ENCODE measurements at places on chromosomes 16 and 17.

- peak; percentile 79 for DNase-seq
Measured at GRCh38 chr17:76506408-76507345, 5.5 kb upstream of the RHBDF2 start.

GRCh38 chr17:9729034-9729650 is 62.2 kb downstream of the DHRS7C start:
- no peak for DNase-seq

GRCh38 chr17:67999291-67999911 is 3.1 kb upstream of the C17orf58 start:
- DNase-seq: no peak

GRCh38 chr16:85557083-85557970 is 55.8 kb upstream of the GSE1 start:
- DNase-seq: no peak

DNA sequence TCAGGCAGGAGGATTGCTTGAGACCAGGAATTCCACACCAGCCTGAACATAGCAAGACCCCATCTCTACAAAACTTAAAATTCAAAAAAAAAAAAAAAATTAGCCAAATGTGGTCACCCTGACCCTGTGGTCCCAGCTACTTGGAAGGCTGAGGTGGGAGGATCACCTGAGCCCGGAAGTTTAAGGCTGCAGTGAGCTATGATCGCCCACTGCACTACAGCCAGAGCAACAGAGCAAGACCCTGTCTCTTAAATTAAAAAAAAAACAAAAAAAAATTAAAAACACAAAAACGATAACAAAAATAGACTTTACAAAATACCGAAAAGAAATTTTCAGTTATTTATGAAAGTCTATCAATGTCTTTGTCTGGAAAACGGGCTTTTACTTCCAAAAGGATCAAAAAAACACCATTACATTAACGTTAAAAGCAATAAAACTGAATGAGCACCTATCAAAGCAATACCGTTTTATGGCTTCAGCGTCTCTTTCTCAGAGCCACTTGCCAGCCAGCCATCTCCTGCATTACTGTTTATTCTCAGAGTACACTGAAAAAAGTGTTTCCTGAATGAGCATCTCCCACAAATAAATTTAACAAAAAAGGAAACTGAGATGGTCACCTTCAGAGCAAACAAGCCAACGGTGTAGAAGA is 6.1 kb downstream of the USP7 start:
- no peak for DNase-seq

GRCh38 chr16:50630394-50631020 is 50.6 kb downstream of the SNX20 start:
- DNase-seq: no peak

GRCh38 chr17:51741458-51741857 is 417.1 kb downstream of the CA10 start:
- DNase-seq: no peak

GRCh38 chr16:31125844-31126243 is 8.4 kb downstream of the KAT8 start:
- DNase-seq: no peak

DNA sequence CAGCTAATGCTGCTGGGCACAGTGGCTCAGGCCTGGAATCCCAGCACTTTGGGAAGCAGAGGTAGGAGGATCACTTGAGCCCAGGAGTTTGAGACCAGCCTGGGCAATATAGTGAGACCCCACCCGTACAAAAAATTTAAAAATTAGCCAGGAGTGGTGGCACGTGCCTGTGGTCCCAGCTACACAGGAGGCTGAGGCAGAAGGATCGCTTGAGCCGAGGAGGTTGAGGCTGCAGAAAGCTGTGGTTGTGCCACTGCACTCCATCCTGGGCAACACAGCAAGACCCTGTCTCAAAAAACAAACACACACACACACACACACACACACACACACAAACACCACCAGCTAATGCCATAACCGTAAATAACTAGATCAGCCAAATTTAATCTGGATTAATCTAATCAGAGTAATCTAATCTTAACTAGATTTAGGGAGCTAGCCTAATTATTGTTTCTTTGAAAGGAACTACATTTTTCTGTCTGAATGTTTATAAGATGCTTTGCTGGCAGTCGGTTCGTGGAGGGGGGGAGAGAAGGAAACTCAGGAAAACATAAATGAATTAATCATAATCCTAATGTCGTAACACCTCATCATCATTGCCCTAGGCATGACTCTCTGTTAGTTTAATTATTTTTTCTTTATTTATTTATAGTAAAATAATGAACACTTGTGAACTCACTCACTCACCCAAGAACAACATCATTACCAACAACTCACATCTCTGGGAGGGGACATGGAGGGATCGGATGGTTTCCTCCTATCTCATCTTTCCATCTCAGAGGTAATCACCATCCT is 12.5 kb upstream of the RBBP6 start:
- no peak for DNase-seq

GRCh38 chr16:89602273-89602951 is 11.0 kb upstream of the DPEP1 start:
- DNase-seq: peak; percentile 34

DNA sequence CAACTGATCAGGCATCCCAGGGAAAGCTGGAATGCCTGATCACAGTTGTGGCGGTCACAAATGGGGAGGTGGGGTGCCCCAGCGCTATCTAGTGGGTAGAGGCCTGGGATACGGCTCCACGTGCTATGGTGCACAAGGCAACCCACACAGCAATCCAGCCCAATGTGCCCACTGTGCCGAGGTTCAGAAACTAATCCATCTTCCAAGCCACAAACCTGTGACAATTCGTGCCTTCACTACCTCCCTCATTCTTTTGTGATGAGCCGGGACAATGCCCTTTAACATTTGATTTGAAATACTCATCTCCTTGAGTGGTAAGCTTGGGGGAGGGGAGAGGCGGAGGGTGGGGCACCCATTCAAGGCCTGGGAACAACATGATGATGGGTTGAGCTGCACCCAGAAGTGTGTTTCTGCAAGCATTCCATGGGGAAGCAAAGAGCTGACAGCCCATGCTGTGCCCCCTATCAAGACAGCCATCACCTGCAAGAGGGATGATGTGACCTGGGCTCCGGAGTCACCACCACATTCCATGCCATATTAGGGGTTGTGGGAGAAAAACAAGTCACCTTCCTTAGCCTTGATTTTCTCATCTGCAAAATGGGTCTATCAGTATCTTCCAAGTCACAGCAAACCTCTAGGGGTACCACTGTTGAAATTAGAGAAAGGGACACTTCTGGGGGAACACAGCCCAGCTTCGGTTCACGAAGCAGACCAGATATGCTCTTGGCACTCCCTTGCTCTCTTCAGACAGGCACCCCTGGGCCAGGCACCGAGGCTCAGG is 3.7 kb downstream of the ELOB start:
- DNase-seq: no peak

GRCh38 chr17:15409721-15410250 is 57.6 kb downstream of the CDRT4 start:
- DNase-seq: no peak

DNA sequence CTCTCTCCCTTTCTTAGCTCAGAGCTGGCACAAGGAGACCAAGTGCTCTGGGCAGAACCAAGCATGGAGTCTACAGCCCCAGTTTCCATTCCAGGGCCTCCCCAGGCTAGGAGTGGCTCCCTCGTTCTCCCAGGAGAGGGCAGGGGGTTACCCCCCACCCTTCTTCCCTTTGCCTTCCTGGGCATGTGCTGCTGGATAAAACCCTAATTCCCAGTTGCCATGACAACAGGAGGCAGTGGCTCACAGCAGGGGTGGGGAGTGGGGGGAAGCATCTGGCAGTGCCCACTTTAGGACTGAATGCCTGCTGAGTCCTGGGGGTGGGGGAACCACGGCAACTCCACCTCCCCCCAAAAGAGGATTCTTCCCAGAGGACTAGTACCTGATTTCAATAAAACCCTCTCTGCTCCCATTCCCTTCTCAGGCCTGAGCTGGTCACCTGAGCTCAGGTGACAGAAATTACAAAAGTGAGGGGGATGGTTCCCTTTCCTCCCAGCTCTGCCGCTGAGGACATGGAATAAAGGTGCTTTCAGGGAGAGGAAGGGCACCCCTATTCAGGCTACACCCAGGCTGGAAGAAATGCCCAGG is 1.8 kb downstream of the MPP2 start:
- DNase-seq: no peak

- DNase-seq: no peak
Measured at GRCh38 chr17:17877529-17878358, 41.0 kb upstream of the SREBF1 start.

Data from T-cell (primary cell).